Activated naive CD8-positive, alpha-beta T cell treated with anti-CD3 and anti-CD28 coated beads, Interleukin-2, amount 50 U/mL, for 24 hours (primary cell): ENCODE measurements at places on chromosomes 4 and X.

DNA sequence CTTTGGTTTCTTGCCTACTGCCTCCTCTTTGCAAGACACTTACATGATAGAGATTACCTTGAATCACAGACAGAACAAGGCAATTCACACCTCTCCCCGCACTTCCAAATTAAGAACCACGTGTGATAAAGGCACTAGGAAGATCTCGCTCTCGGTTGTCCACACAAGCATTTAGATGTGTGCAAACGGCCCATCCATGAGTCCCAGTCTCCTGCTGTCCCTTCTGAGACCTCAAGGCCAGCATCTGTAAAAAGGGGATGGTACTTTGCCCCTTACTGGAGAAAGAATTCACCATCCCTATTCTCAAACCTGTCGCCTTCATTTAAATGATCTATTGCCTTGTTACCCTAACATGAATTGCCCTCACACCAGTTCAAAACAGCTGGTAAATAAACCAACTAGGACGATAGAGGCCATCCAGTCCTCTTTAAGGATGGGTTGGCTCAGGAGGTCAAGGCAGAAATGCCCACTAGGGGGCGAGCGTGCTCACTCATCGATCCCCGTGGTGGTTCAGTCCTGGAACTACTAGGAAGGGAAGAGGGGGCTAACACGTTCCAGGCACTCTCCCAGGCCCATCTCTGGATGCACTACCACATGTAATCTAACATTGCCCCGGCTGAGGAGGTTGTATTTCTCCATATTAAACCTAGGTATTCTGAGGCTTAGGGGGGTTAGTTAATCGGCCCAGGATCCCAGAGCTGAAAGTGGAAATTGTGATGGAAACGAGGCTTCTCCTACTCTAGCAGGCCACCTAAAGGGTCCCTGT lies 95.8 kb downstream of the DHX15 start:
- DNase-seq, result peak; percentile 79

GRCh38 chr4:177271091-177271490 lies 38.6 kb upstream of the NEIL3 start:
- no peak for DNase-seq

DNA sequence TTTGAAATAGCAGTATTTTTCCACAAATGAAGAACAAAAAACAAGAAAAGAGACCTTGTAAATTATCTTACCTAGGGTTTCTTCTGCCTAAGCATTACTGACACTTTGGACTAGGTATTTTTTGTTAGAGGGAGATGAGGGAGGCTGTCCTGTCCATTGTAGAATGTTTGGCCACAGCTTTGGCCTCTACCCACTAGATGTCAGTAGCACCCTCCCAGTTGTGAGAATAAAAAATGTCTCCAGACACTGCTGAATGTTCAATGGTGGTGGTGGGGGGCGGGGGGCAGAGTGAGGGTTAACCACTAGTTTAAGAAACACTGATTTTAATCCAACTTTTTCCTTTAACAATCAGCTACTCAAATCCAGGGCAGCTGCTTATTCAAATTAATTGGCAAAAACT lies 25.8 kb downstream of the OTUD4 start:
- no peak for DNase-seq

GRCh38 chr4:3871881-3872833 lies 106.0 kb downstream of the ADRA2C start:
- no peak for DNase-seq

GRCh38 chrX:74242050-74242449 lies 61.9 kb upstream of the ZCCHC13 start:
- DNase-seq, result no peak

GRCh38 chrX:53313728-53314105 lies 32.3 kb upstream of the IQSEC2 start:
- no peak for DNase-seq

DNA sequence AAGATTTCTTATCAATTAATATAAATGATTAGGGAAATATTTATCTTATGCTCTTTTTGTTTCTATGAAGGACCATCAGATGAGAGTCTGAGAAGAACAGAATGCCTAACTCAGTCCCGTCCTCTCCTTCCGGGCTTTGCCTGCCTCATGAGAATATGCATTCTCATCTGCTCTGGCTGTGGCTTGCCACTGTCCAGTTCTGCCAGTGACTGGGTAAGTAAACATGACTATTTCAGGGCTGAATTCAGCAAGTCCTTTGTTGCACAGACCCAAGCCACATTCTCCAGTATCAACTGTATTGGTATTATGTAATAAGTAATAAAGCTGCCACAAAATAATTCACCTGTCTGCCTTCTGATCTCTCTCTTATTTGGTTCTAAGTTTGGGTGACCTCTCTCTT lies 110.7 kb downstream of the WDFY3 start:
- DNase-seq, result no peak

DNA sequence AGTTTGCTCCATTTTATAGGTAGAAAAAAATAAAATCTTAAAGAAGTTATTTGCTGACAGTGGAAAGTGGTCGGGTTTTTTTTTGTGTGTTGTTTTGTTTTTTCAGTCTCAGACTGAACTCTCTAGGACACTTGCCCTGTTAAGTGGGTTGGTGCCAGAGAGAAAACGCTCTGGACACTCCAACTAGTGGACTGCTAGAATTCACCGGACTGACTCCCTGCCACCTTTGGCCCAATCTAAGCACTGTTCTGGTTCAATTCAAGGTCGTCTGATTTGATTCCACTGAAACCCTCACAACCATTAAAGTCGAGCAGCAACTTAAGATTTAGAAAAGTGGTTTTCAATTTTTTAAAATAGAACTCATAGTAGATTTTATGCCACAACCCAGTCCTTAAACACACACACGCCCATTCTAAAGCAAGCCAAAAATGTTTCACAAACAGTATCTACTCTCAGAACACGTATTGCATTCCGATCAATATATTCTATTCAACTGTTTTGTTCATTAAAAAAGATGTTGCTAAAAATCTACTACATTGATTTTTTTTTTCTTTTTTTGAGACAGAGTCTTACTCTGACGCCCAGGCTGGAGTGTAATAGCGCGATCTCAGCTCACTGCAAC lies 27.3 kb downstream of the RWDD4 start:
- no peak for DNase-seq

- DNase-seq, result no peak
Measured at GRCh38 chr4:3241898-3242524, 6.9 kb upstream of the MSANTD1 start.

GRCh38 chrX:124467202-124467601 lies 120.8 kb downstream of the SH2D1A start:
- DNase-seq, result no peak

- DNase-seq, result no peak
Measured at GRCh38 chrX:96770315-96770714, 85.7 kb downstream of the DIAPH2 start.

DNA sequence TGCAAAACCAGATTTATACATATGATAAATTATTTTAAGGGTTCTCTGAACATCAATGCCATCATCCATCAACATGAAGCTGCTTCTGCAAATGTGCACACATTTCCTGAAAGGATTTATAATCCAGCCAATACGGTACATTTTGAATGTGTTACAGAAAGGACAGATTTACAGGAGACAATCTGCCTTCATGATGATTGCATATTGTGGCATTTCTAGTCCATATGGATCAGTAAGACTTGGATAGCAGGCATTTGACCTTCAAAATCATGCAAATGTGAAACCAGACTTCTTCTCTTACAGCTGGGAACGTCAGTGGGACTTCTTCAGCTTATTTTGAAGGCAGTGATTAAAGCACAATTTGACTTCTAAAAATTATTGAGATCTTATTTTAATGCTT lies 217.3 kb upstream of the GK2 start:
- DNase-seq, result no peak

GRCh38 chr4:120749445-120750151 lies 172.9 kb downstream of the PRDM5 start:
- no peak for DNase-seq

DNA sequence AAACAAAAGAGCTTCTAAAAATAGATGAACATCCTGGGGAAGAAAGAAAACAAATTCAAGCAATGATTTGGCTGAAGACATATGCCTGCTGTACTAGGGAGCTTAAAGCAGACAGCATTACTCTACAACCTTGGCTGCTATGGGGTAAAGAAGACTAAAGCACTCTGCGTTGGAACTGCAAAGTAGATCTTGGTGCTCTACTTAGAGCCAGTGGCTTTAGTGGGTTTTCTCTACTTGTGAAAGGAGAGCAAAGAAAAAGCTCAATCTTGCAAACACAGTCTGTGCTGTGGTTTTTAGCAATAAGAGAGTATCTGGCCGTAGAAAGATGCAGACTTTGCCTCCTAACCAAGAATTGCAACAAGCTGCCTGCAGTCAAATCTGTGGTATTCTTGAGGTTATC lies 334.7 kb upstream of the NDST3 start:
- no peak for DNase-seq

- DNase-seq, result no peak
Measured at GRCh38 chrX:118347131-118347530, 1.2 kb downstream of the WDR44 start.

DNA sequence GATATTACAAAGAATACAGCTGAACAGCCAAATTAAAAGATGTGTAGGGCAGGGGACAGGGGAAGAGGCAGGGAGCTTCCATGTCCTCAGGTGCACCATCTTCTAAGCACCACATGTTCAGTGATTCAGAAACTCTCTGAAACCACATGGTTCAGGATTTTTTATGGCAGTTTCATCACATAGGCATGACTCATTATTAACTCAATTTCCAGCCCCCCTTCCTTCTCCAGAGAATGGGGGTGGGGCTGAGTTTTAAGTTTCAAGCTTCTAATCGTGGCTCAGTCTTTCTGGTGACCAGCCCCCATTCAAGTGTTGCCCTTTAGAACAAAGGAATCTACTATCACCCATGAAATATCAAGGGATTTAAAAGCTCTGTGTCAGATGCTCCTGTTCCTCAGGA lies 317.8 kb upstream of the GALNT7 start:
- no peak for DNase-seq

DNA sequence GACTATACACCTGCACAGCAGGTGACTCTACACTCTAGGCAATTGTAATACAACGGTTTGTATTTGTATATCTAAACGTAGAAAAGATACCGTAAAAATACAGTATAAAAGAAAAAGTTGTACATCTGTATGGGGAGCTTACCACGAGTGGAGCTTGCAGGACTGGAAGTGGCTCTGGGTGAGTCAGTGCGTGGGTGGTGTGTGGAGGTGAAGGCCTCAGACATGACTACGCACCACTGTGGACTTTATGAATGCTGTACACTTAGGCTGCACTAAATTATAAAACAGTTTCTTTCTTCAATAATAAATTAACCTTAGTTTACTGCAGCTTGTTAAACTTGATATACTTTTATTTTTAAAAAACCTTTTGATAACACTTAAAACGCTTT lies 85.0 kb upstream of the FAT1 start:
- peak; percentile 1 for DNase-seq

DNA sequence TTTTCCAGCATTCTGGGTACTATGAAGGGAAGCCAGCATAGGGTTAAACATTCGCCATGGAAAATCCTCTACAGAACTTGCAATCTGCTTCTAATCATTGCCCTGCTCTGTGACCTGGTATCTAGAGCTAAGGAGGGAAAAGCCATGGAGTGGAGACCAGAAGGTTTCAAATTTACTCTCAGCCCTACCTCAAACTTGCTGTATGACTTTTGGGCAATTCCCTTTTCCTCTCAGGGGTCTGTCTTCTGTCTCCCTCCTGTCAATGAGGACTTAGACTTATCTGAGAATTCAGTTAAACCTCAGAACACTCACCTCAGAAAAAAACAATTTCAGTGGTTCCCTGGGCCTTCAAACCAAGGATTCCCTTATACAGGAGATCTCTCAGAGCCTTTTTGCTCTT lies 29.1 kb downstream of the ARHGEF9 start:
- DNase-seq, result no peak

- no peak for DNase-seq
Measured at GRCh38 chrX:71637848-71638247, 19.5 kb upstream of the CXCR3 start.

GRCh38 chr4:157791236-157791635 lies 381.6 kb downstream of the GASK1B start:
- DNase-seq, result no peak

DNA sequence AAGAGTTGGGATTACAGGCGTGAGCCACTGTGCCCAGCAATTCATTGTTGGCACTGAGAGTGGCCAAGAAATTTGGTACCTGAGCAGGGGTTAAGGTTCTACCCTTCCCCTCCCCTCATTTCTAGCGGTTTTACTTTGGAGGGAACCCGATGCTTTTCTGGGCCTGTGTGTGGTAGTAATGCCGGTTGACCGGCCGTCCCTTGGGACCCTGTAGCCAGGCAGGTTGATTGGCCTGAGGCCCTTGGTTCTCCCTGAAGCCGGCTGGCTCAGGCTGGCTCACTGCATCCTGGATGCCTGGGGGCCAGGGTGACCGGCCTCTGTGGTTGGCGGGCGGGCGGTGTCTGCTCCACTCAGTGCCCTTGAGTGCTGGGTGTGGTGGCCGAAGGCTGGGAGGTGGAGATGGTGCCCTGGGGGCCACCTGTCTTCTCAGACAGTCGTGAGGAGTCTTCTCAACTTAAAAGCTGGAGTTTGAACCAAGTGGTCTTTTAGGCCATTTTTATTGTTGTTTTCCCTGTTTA lies 45.6 kb downstream of the RGS12 start:
- DNase-seq, result no peak

DNA sequence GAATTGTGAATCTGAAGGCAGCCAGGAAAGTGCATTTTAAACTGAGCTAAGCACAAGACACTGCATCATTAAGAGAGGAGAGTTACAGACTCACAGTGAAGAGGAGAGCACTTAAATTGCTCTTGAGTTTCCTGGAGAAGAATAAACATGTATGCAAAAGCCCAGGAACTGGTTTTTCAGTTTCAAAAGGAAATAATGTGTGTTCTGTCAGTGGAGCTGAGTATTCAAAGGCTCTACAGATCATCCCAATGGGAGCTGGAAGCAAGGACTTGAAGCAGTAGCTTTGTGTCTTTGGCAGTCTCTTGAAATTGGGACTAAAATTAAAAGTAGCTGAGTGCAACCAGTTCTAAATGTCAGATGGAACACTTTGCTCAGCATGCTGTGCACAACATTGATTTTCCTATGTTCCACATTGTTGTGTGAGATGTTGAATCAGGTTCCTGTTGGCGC lies 147.5 kb upstream of the ANK2 start:
- DNase-seq, result no peak

DNA sequence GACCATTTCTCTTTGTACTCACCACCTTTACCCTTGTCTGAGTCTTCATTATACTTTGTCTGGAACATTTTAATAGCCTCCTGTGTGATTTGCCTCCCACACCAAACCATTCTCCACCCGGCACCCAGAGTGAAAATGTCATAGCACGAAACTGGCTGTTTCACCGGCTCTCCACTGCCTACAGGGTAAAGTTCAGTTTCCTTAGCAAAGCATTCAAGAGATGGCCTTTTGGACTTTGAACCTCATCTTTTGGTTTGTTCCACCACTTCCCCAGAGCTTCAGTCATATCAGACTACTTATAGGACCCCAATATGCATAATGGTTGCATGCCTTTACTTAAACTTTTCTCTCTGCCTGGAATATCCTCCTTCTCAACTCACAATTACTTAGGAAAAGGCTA lies 38.3 kb downstream of the RAP2C start:
- DNase-seq, result no peak
